ENCODE measurements at places on chromosomes 7 and 10. TPM values are rescaled to one million over a fixed set of nuclear protein-coding genes. Genes with fewer than 3 reads are reported as not detected.

Gene CPA5
- total RNA-seq = not detected

Gene SLC16A9
- 3.0 TPM for total RNA-seq

Gene COL26A1
- 14.8 TPM for total RNA-seq

Gene FXYD4
- total RNA-seq = not detected

Gene HDAC9
- total RNA-seq = 101 TPM

Gene HABP2
- not detected for total RNA-seq

Gene NEUROG3
- not detected for total RNA-seq

Gene TFR2
- total RNA-seq = 0.89 TPM
